Inflammatory macrophage treated with lipopolysaccharide for 1 hour (primary cell): ENCODE measurements at places on chromosomes 7 and 10.
A peak's percentile ranks its signal among the peaks of the same experiment; 100 is the strongest.

GRCh38 chr7:141586878-141587277 is 35.7 kb downstream of the AGK start:
- DNase-seq: no peak

GRCh38 chr10:116444527-116445142 is 17.0 kb downstream of the PNLIPRP3 start:
- DNase-seq: peak; percentile 65

DNA sequence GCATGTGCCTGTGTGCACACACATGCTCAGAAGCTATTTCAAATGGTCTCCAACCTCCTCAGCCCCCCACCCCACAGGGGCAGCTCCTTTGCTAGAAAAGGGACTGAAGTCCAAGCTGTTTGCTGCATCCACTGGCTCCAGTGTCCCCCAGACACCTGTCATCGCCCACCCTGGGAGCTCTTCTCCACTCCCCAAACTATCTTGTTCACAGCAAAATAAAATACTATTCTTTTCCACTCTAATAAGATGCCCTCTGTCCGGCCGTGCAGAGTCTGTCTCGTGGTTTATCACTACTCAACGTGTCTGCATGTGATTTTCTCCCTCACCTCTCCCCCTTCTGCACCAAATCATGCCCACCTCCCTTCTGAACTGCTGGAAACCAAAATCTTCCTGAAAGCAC is 25.6 kb downstream of the HIPK2 start:
- DNase-seq: no peak

GRCh38 chr10:72009425-72010081 is 45.4 kb downstream of the CHST3 start:
- DNase-seq: peak; percentile 12

DNA sequence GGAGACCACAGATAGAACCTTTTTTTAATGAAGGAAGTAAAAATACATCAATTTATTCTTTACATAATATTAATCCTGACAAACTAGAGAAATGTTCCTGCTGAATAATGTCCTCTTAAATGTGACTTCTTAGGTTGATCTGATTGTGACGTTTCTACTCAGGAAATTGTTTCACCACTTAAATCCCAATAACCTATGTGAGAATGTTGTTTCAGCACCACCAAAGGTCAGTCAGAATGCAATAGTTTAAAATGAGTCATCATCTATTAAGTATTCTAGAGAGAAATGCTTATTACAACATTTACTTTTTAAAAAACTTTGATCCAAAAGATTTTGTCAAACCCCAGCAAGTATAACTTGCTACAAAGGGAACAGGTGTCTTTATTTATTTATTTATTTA is 155.4 kb upstream of the CACNA2D1 start:
- no peak for DNase-seq

GRCh38 chr7:21916629-21917028 is 29.1 kb downstream of the CDCA7L start:
- DNase-seq: no peak

- DNase-seq: no peak
Observed at GRCh38 chr7:22113041-22113440, 167.3 kb upstream of the CDCA7L start.

GRCh38 chr7:39353615-39354376 is 212.4 kb upstream of the YAE1 start:
- no peak for DNase-seq

- DNase-seq: no peak
Observed at GRCh38 chr7:157019718-157020451, 9.4 kb upstream of the MNX1 start.

- DNase-seq: no peak
Observed at GRCh38 chr7:15368653-15369052, 193.2 kb downstream of the AGMO start.

DNA sequence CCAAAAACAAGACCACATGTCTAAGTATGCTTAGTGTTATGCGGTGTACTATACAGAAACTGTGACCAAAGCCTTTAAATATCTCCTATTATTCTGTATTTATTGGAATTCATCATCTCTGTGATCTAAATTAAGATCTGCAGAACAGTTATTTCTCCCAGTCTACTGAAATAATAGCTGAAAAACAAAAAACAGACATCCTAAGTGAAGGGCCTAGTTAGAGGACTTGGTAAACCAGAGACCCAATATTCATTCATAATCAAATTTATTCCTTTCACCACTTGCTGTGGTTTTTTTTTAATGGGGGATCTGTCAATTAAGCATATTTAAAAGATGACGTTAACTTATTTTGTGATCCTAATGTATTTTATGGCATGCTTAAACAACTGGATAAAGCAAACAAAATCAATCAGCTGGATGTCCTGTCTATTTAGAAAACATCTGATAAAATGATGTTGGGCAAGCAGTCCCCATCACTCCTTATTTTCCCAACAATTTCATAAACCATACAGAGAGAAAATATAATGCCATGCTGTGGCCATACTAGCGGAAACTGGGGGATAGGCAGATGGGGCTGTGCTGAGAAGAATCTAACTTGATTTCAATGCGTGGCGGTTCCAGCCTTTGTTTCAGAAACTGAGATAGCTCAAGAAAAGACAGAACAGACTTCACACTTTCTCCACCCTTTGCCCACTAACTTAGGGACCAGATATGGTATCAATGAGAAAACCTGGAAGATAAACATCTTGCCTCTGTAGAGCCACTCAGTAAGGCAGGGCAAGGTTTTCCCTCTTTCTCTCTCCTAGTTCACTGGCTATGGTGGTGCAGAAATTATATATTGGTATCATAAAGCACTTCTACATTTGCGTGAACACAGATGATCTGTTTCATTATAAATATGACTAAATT is 32.9 kb downstream of the ICA1 start:
- DNase-seq: no peak

DNA sequence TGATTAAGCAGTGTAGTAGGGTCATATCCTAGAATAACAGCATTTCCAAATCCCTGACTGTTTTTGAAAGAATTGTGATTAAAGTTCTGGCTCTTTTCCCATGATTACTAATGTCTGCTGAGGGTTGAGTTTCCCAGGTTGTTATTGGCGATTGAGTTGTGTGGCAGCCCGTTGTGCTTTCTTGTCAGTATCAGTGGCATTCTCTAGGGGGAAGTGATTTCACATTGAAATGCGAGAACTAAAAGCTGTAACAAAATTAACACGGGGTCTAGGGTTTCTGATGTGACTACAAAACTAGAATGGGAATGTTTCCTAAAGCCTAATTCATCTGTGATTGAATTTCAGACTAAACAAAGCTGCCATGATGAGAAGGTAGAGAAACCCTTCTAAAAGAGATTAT is 349.4 kb downstream of the EXOC4 start:
- DNase-seq: no peak

DNA sequence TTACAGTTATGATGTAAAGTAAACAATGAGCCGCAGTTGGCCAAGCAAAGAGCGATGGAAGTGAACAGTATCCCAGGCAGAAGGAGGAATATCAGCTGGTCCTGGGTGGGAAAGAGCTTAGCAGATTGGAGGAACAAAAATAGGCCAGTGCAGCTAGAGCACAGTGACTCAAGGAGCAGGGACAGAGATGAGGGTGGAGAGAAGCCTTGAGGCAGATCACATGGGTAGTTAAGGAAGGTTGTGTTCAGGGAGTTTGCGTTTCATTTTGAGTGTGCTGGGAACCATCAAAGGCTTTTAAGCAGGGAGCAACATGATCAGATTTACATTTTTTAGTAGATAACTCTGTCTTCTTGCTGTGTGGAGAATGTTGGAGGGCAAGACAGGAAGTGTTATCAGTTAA is 113.6 kb downstream of the OAT start:
- no peak for DNase-seq

GRCh38 chr7:17401791-17402627 is 103.6 kb downstream of the AHR start:
- peak; percentile 32 for DNase-seq

- DNase-seq: peak; percentile 36
Observed at GRCh38 chr7:116970238-116970910, 17.1 kb downstream of the ST7 start.

DNA sequence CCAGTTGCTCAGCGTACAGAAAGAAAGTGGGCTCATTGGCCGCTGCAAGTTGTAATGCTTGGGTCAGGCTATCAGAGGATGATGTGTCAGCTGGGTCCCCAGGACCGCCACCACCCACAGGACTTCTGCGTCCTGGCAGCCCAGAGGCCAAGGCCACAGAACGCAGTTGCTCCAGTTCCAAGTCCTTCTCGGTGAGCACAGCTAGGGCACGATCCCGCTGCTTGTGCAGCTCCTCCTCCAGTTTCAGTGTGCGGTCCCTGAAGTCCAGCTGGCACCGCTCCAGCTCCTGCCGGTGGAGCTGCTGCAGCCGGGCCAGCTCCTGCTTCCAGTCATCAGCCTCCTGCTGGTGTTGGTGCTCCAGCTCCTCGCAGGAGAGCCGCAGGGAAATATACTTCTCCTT is 3.0 kb downstream of the GCC1 start:
- DNase-seq: no peak

DNA sequence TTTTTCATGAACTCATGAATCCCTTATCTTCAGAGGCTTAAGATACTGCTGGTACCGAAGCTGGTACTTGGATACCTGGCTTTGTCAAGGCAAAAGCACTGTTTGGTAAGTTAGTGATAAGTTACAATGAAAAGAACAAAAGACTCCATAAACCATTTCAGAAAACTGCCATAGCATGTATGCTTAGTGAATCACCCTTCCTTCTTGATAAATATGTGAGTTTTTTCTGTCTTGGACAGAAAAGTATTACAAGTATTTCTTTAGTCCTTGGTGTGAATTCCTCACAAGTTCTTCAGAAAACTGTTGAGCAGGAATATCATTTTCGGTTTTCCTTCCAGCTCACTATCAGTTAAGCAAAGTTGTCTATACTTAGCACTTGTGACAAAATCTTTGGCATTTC is 25.6 kb downstream of the PUS7 start:
- DNase-seq: no peak

GRCh38 chr7:138223402-138223879 is 147.2 kb downstream of the AKR1D1 start:
- no peak for DNase-seq

DNA sequence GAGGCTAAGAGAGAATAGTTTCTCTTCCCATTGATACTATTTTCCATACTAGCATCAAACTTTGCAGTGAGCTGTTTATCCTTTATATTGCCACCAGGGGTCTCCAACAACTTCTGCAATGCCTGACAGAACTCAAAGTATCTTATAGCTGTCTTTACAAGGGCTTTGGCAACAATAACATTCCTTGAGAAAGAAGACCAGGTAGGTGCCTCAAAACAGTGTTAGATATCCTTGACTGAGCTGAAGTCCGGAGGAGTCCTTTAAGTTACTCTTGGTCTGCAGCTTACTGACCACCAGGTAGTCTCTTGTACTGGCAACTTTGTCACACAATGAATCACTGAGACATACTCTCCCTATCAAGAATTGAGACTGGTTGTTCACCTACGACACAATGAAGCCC is 30.0 kb upstream of the TES start:
- peak; percentile 38 for DNase-seq

DNA sequence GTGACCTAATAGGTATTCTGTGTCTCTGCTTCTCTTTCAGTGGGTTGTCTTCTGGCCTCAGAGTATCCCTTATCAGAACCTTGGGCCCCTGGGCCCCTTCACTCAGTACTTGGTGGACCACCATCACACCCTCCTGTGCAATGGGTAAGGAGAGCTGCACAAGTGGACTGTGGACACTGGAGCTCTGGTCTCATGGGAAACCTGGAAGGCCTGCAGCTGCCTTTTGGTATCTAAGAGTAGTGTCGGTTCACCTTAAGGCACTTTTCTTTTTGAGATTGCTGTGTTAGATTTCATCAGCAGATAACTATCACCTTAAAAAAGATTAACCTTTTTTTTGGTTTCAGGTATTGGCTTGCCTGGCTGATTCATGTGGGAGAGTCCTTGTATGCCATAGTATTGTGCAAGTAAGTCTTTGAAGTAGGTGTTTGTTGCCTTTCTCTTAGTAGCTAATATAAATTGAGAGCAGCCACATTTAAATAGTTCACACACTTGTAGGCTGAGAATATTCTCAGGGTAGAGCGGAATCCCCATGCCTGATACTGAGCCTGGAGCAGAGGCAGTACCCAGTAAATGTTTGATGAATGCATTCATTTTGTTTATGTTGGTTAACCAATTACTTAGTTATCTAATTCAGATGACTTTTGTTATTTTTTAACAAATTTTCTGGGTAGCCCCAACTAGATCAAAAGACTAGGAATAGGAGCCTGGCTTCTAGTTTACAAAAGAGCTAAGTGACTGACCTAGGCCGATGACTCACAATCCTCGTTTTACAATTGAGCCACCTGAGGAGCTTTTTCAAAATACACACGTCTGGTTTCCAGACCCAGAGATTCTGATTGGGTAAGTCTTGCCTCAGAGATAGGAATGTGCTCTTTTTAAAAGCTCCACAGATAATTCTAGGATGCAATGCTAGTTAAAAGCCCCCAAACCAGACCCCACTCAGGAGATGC is 3.6 kb downstream of the TMEM254 start:
- no peak for DNase-seq

- DNase-seq: no peak
Observed at GRCh38 chr7:65287023-65287422, 86.6 kb upstream of the ZNF92 start.

GRCh38 chr10:100930368-100930767 is 17.6 kb downstream of the SLF2 start:
- no peak for DNase-seq

- no peak for DNase-seq
Observed at GRCh38 chr7:15323550-15323949, 238.3 kb downstream of the AGMO start.

GRCh38 chr7:20030915-20031362 is 186.2 kb downstream of the MACC1 start:
- DNase-seq: peak; percentile 87

GRCh38 chr10:125370578-125370977 is 210.2 kb upstream of the CTBP2 start:
- no peak for DNase-seq

DNA sequence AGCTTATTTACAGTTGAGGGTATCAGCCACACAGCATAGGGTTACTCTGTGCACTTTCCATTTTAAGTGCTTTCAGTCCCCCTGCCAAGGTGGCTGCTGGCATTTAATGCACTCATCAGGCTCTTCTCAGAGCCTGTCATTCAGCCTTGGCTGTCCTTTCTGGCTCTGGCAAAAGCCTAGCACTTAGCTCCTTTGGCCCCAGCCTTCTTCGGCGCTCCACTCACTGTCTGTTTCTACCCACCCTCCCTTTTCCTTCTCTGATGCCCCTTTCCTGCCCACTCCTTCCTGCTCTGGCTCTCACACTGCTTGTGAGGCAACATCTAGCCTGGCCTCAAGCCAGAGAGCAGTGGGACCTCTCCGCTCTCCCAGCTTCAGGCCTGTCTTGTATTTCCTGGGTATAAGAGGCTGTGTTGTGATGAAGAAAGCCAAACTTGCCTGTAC is 60.2 kb downstream of the WIPF3 start:
- peak; percentile 65 for DNase-seq

GRCh38 chr10:29734962-29735627 is 100.3 kb upstream of the SVIL start:
- peak; percentile 88 for DNase-seq

DNA sequence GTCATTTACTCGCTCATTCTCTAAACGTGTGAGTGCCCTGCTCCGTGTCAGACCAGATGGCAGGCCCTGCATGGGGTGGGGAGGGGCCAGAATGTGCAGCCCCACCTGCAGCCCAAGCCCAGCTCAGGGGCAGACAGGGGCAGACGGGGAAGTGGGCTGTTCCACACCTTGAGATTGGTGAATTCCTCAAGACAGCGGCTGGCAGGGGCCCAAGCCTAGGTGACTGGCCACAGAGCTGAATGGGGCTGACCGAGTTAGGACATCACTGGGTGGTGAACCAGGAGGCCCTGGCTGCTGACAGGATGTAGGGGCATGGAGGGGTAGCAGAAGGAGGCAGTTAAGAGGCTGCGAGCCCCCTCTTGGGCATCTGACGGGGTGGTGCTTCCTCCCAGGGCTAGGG is 79.1 kb downstream of the MGMT start:
- DNase-seq: no peak

GRCh38 chr7:127041689-127042452 is 210.9 kb downstream of the GRM8 start:
- no peak for DNase-seq
